CD4-positive, alpha-beta T cell (primary cell): ENCODE measurements at places on chromosomes 13 and 19. TPM values are rescaled to one million over a fixed set of nuclear protein-coding genes. Genes with fewer than 3 reads are reported as not detected.

The PSG2 gene
- total RNA-seq, result not detected

DNA sequence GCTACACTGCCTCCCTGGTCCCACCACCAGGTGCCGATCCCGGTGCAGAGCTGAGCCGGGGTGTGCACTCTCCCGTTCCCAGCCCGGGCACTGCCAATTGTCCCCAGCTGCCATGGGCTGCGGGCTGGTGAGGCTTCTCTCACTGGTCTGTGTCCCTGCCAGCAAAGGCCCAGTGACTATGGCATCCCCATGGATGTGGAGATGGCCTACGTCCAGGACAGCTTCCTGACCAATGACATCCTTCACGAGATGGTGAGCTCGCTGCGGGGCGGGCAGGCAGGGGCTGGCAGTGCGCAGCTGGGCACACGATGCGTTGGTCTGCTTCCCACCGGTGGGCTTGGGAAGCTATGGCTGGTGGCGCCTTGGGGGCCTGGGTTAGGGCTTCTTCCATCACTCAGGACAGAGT lies 14.6 kb downstream of the MPND start:
- no peak for DNase-seq

The C3 gene
- 0.55 TPM for total RNA-seq

- DNase-seq, result no peak
These were observed 316.0 kb downstream of the PCDH9 start for GRCh38 chr13:66914155-66914554.

DNA sequence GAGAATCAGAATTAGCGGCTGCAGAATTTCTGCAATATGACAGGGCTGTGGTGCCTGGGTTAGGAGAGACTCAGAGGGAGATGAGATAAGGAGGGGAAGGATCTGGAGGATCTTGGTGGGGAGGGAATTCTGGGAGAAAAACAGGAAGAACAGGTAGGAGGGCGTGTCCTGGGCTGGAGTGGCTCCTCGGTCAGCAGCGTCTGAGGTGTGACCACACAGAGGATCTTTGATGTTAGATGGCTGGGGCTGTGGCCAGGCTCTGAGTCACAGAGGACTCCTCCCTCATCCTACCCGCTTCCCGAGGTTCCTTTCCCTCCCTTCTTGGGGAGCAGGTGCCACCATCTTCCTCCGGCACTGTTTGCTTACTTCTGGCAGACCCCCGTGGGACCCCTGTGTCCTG lies 6.4 kb upstream of the KLK6 start:
- no peak for DNase-seq

GRCh38 chr13:48530833-48531232 lies 2.0 kb downstream of the RCBTB2 start:
- DNase-seq, result no peak

DNA sequence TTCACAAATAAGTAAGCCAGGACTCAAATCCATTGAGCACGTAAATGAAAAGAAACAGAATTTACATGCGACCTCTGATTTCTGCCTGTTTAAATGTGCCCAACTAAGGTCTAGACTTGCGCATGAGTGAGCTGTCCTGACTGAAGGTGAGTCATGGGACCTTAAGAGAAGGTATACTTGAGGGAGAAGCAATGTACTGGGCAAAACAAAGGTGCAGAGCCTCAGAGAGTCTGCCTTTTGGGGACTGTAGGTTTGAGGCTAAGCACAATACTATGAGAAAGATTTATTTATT lies 45.8 kb downstream of the UFM1 start:
- DNase-seq, result no peak

DNA sequence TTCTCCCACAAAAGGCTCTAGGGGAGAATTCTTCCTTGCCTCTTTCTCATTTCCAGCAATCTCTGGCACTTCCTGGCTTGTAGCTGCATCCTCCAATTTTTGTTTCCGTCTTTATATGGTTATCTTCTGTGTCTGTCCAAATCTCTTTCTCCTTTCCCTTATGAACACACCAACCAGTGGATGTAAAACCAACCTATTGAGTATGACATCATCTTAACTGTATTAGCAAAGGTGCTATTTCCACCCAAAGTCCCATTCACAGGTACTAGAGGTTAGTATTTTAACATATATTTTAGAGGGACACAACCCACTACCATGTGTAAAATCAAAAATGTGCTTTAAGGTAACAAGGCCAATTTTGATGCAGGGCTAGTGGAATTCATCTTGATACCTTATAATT lies 129.0 kb downstream of the RAP2A start:
- DNase-seq, result no peak

- DNase-seq, result no peak
These were observed 13.3 kb downstream of the SLC7A1 start for GRCh38 chr13:29582171-29582570.

- DNase-seq, result no peak
These were observed 2.1 kb upstream of the ATP4B start for GRCh38 chr13:113660066-113660465.

DNA sequence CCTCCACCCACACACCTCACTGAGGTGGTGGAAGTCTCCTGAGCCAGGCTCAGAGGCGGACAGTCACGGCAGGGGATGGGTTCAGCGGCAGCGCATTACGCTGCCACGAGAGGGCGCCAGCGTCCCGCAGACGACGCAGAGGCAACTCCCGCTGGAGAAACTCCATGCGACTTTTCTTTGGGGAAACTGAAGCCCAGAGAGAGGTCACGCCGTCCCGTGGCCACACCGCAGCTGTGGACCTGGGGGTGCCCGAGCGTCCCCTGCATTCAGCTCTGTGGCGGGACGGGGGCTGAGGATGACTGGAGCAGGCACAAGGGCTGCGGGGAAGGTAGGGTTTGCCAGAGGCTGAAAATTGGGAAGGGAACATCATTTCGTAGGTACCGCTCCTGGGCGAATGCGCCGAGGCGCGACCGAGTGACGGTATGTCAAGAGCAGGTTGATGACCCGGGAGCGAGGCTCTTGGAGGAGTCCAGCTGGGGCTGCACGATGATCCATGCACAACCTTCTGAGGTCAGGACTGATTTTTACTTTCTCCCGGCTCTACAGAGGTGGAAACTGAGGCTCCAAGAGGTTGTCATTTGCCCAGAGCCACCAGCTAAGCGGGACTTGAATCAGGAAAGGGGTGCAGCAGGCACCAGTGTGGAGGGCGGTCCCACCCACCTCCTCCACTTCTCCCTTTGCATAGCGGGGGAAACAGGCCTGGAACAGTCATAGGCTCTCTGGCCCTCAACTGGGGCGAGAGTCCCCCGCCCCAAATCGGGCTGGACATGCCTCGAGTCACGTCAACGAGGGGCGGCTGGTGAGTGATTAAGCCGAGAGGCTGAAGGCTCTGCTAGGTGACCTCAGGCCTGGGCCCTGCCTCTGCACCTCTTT lies 690 bp upstream of the ARRDC2 start:
- DNase-seq, result peak; percentile 75

The CTXN1 gene
- not detected for total RNA-seq

DNA sequence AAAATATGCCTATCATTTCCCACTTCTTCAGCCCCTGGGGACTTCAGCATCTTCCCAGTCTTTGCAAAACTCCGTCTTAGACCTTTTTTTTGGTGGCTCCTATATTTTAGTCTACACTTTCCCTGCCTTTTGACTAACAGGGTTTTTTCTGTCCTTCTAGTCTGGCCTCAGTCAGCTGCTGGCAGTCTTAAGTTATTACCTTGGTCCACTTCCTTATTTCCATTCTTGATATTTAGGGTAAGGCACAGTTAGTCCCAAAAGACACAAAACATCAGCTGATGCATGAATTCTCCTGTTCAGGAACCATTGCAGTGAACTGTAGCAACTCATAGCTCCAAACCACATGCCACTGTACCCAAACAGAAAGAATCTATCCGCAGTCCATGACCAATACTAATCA lies 234.6 kb upstream of the RFC3 start:
- DNase-seq, result no peak

DNA sequence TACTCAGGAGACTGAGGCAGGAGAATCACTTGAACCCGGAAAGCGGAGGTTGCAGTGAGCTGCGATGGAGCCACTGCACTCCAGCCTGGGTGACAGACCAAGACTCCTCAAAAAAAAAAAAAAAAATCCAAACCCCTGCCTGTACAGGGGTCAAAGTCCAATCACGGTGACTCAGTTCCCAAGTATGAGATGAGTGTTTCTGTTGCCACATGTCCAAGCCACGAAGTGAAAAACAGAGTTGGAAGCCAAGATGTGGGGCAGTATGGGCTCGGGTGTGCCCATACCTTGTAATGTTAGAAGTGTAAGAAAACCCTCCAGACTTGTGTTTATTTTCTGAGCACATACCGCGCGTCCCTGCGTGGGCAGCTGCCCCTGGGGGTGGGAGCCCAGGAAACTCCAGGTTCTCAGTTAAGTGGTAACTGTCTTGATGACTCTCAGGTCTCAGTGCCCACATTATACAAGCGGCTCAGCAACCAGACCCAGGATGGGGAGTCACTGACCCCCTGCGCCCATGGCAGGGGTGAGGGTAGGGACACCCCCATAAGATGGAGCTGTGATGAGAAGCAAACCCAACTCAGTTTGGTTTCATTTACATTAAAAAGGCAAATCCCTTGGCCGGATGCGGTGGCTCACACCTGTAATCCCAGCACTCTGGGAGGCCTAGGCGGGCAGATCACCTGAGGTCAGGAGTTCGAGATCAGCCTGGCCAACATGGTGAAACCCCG lies 1.2 kb upstream of the GPX4 start:
- no peak for DNase-seq

DNA sequence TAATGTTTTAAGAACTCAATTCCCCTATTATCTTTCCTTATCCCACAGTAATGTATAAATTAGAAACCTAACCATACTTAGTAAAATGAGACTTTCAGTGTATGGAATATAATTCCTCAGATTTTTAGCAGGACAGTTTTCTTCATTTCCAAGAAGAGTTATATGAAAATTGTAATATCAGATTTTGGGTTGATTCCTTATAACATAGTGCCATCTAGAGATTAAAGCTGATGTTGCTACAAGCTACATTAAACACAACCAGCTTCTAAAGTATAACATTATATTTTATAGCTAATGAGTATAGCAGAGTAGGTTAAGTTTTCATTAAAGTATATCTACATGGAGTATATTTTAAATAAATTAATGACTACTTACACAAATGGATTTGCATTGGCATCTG lies 99.7 kb upstream of the MIR17HG start:
- no peak for DNase-seq

- DNase-seq, result no peak
These were observed 48.8 kb upstream of the NPAS1 start for GRCh38 chr19:46970815-46971214.

The ZSWIM4 gene
- total RNA-seq, result 3.5 TPM

GRCh38 chr19:42363614-42364346 lies 26.3 kb downstream of the CNFN start:
- no peak for DNase-seq

The SYT5 gene
- 0.41 TPM for total RNA-seq

GRCh38 chr19:13207237-13207845 lies 57.1 kb downstream of the IER2 start:
- no peak for DNase-seq
